ENCODE measurements at places on chromosomes 12 and 14.

DNA sequence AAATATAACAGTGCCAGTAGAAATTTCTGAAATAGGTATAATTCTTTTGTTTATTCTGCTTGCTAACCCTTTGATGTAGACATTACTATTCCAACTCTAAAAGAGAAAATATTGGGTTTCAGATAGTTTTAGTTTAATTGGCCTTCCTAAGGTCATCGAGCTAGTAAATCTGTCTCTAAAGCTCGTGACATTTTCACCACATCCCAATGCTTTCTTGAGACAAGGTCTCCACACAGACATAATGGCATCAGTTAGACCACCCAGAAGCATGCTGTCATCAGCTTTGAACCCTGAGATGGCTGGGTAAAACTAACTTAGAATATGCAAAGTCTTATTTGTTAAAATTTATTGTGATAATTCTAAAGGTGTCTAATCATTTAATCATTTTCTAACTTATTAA, 52.0 kb downstream of the PIK3C2G start:
- DNase-seq, result no peak

- DNase-seq, result no peak
These were observed 67.8 kb downstream of the MAP3K9 start for GRCh38 chr14:70741482-70741881.

DNA sequence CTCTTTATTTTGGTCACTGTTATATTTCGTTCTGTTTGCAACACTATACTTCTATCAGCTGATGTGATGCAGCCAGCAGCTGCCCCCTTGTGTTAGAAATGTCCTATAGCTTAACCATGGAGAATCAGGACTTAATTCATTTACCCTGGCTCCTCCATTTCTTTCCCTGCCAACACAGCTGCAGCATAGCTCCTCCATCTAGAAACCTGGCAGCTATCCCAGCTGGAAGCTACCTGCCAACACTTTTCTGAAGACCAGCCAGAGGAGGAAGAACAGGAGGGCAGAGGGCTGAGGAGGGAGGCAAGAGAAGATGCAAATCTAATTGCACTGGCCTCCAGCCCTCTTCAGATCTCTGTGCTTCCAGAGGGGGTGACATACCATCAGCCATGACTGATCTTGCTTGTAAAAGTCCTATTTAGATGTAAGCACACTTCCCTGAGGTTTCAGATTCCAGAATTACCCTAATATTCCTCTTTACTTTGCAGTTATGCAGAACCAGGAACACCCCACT, 156.8 kb upstream of the TMEM260 start:
- DNase-seq, result peak; percentile 43

DNA sequence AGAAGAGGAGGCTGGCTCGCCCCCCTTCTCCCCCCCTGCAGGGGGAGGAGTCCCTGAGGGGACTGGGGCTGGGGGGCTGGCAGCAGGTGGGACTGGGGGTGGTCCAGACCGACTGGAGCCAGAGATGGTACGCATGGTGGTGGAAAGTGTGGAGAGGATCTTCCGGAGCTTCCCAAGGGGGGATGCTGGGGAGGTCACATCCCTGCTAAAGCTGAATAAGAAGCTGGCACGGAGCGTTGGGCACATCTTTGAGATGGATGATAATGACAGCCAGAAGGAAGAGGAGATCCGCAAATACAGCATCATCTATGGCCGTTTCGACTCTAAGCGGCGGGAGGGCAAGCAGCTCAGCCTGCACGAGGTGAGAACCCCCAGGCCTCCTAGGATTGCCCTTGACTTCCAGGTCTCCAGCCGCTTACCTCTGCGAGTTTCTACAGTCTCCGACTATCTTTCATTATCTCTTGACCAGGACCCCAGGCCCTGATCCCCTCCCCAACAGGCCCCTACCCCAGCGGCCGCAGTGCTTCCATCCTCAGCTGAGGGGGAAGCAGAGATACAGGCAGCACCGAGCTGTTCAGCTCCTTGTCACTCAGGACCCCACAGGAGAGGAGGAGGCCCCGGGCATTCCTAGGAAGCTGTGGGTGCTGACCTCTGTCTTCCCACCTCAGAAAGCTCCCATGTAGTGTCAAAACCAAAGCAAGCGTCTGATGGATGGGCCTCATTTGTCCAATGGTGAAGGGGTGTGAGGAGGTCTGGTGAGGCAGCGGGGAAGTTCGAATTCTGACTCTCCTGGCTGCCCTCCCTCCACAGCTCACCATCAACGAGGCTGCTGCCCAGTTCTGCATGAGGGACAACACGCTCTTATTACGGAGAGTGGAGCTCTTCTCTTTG, 3.0 kb downstream of the NAB2 start:
- no peak for DNase-seq

GRCh38 chr14:59376686-59377085, 88.5 kb downstream of the GPR135 start:
- DNase-seq, result no peak

Measured in fibroblast of skin of left biceps (primary cell).